HTR-8/SVneo (cell line): ENCODE measurements at places on chromosomes 16 and 17.

- peak; percentile 54 for DNase-seq
These were observed 2.0 kb downstream of the NPTX1 start for GRCh38 chr17:80474231-80474960.

GRCh38 chr17:57067162-57067561 lies 17.9 kb upstream of the AKAP1 start:
- no peak for DNase-seq

DNA sequence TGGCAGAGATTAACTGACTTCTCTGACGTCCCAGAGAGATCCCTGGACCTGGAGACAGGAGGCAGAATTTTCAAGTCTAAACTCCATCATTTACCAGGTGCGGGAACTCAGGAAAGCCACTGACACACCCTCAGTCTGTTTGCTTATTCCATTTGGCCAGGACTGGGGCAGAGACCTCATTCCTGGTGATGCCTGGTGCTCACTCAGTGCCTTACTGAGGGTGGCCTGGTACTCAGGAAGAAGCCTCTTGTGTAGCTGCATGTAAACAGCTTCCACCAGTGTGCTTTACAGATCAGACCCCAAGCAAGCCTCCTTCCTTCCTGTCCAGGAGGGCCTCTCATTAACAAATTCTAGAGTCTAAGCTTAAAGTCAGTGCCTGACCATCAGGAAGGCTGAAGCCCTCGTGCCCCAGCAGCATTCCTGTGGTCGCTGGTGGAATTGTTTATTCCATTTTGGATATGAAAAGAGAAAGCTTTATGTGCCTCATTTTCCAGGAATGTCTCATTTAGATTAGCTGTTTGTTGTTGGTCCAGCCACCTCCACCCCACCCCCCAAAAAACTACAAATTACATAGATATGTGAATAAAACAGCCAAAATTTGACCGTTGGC lies 236.1 kb upstream of the CDH5 start:
- DNase-seq: peak; percentile 54

GRCh38 chr17:3475251-3475685 lies 529 bp upstream of the ASPA start:
- DNase-seq: no peak

GRCh38 chr16:66741169-66741900 lies 10.1 kb downstream of the DYNC1LI2 start:
- DNase-seq: no peak

DNA sequence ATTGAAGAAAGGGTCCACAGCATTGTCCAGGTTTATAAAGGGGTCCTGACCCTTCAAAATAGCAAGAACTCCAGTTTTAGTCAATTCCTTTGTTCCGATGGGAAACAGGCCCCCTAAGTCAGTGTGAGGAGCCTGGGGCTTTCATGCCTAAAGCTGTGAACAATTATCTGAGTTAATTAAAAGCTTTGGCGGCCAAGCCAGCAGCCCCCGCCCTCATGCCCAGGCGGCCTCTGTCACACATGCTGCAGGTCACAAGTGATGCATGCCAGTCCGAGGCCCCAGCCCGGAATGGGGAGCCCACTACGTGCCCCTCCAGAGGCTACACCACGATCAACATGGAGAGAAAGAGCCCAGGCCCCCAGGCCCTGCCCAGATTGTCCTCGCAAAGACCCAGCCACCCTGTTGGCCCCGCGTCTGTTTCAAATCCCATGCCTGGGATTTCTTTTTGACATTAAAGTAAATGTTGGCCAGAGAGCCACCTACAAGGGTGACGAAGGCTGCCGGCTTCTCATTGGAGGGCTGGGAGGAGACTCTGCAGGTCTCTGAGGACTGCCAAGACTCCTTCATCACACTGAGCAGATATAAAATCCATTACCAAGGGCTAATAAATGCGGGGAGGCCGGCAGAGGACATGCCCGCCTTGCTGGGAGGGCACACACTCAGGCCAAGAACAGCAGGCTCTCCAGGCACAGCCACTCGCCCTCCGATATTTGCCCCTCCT lies 14.5 kb upstream of the PITPNM3 start:
- DNase-seq: no peak

GRCh38 chr16:51982715-51983680 lies 563.9 kb downstream of the TOX3 start:
- DNase-seq: peak; percentile 28

DNA sequence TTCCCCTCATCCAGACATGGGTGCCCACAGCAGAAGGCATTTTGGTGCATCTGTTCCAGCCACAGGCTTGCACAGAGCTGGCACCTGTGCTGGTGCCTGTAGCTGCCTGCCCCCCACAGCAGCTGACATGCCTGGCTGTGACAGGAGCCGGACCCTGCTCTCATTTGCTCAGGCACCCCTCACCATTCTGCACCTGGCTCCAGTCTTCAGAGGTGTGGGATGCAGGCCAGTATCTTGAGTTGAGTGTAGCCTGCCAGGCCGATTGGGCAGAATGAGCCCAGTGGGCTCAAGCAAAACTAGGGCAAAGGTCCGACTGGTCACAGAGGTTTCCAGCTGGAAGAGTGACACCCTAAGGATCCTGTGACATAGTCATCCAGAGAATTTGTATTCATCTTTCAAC lies 887.7 kb downstream of the CDH11 start:
- no peak for DNase-seq

- DNase-seq: no peak
These were observed 87.5 kb upstream of the WSB1 start for GRCh38 chr17:27206447-27206846.

GRCh38 chr16:23527961-23528643 lies 17.8 kb upstream of the GGA2 start:
- no peak for DNase-seq

DNA sequence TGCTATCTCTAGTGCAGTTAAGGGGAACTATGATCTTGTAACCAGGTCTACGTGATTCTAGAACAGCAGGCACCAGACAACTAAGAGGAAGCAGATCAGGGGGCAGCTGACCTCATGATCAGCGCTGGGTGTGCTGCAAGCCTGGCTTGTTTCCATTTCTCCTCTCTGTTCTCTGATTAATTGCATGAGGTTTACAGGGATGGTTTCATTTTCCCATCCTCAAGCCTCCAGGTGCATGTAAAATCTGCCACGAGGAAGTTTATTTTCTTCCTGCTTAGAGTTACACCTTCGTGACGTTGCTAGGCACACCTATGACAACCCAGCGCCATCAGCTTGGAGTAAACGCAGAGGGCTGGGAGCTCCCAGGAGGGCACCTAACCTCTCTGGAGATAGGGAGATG lies 4.3 kb upstream of the NUPR1 start:
- DNase-seq: no peak

DNA sequence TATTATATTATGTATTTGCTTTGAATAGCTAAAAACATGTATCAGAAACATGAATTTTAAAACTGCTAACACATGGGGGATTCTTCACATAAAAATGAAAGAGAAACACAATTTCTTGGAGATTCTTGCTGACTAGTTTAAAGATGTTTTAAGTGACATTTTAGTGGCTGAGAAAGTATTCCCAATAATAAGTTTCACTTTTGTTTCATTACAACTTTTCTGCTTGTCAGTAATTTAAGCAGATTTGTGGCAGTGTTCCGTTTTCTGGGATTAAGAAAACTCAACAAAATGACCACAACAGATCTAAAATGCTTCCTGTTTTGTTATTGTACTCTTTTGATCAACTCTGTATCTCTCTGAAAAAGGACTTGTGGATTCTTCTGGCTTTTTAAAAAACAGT lies 75.9 kb downstream of the NLK start:
- no peak for DNase-seq

GRCh38 chr17:63378411-63379375 lies 67.4 kb downstream of the CYB561 start:
- DNase-seq: no peak

GRCh38 chr16:29831490-29831889 lies 11.2 kb downstream of the MVP start:
- no peak for DNase-seq

- no peak for DNase-seq
These were observed 14.2 kb upstream of the ZFHX3 start for GRCh38 chr16:73062001-73062616.

DNA sequence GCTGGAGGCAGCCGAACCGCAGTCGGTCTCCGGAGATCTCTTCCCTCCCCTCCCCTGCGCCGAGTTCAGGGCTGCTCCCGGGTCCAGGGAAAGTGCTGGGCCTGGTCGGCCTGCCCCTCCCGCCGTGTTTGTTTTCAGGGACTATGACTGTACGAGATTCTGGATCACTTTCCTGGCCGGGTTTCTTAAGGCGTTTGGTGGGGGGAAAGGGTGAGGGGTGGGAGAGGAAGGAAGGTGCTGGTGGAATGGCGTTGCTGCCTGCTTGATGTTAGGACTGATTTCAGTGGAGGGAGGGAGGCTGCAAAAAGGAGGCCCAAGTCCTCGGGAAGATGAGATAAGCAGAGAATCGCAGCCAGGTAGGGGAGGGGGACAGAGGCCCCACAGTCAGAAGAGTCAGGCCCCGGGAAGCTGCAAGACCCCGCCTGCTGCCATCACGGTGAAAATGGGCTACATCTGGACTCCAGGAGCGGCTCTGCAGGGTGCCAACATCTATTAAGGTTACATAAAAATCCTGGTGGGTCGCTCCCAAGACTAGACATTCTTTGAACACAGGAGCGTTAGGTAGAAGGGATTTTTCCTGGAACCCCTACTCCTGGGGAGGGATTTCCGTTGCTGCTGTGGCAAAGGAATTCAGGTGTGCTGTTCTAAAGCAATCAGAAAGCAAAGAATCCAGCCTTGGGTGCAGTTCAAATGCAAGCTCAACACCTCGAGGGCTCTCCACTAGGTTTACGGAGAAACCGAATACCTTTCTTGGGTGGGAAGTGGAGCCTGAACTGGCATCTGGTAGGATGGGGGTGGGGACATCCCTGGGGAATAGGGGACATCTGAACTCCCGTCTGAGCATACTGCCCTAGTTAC lies 1.2 kb downstream of the ARHGAP44 start:
- DNase-seq: no peak

DNA sequence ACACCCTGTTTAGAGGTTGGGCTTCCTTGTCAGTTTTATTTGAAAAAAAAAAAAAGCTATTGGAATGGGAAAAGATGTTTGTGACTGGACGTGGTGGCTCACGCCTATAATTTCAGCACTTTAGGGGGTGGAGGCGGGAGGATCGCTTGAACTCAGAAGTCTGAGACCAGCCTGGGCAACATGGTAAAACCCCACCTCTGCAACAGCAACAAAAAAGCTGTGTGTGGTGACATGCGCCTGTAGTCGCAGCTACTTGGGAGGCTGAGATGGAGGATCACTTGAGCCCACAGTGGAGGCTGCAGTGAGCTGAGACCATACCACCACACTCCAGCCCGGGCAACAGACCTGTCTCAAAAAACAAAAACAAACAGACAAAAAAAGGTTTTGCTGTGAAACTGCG lies 66.1 kb upstream of the SIAH1 start:
- DNase-seq: no peak

- DNase-seq: no peak
These were observed 23.5 kb downstream of the ZZEF1 start for GRCh38 chr17:4119299-4119698.

- no peak for DNase-seq
These were observed 225.9 kb upstream of the IRX3 start for GRCh38 chr16:54512467-54512995.

- DNase-seq: no peak
These were observed 154.7 kb downstream of the KCNJ12 start for GRCh38 chr17:21530841-21531240.

- no peak for DNase-seq
These were observed 26.8 kb upstream of the CAPN15 start for GRCh38 chr16:500709-501108.

DNA sequence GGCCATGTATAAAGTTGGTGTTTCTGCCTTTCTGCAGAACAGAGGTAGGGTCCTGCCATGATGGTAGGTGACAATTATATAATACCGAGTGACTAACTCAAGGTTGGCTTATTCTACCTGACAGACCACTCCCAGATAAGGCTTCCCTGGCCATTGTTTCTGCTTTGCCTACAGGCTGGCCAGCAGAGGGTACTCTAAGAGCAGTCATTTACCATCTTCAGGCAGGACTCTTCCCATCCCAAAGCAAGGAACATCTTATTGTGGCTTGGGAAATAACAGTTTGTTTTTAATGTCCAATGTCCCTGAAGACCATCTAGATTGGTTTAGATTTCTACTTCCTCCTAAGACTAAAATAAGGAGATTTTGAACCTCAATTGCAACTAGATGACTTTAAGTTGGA lies 74.1 kb downstream of the SNX11 start:
- DNase-seq: peak; percentile 57

DNA sequence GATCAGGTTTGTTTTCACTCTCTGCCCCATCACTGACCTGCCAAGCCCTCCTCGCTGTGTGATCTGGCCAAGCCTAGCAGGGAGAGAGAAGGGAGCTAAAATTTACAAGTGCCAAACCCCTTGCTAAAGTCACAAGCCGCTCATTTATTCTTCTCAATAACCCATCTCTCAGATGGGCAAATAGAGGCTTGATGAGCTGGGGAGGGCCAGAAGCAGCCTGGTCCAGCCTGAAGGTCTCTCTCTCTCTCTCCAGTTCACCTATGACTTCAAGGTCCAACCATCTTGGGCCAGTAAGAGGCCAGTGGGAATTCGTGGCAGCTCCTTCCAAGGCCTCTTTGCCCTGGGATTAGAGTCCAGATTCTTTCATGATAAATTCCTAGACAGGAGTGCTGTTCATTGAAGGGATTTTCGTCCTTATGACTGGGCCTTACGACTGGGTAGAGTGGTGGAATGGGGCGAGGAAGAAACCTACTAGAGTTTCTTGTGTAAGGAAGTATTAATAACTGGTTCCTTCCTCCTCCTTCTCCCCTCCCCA lies 3.4 kb downstream of the CA7 start:
- no peak for DNase-seq

DNA sequence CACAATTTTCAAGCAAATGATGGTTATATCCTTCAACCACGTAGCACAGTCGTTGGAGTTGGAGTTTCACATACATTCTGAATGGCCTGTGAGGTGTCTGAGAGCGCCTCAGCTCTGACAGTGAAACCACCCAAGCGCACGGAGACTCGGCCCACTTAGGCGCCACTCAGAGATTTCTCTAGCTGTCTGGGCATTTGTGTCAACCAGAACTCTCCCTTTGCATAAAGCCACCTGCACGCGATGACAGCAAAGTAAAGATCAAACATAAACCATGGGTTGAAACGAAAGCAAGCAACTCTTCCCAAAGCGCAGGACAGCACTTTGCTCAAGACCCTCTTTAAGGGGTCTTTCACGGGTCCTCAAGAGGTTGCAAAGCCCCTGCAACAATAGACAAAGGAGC lies 533 bp downstream of the SLC6A4 start:
- DNase-seq: no peak

GRCh38 chr17:68674029-68674925 lies 73.1 kb upstream of the FAM20A start:
- no peak for DNase-seq

DNA sequence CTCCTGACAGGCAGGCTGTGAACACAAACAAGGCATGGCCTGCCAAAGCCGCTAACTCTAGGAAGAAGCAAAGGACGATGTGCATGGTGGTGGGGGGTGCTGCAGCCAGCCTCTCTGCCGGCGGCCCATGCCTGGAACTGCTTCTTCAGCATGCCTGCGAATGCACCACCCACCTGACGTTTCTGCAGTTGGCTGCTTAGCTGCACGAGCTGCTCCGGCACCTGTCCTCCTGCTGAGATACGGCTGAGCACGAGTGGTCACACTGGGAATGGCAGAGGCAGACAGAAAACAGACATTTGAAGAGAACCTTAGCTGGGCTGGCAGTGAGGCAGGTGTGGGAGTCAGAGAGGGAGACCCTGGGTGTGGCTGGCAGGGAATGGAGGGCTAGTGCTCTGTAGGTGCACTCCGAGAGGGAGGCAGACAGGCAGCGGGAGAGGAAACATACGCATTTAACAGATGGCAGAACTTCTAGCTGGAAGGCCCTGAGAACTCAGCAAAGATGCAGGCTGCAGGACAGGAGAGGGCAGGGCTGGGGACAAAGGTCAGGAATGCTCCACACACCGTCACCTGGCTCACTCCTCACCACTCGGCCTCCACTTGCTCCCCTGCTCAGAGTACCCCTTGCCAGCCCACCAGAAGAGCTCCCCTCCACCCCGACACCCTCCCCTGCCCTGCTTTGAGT lies 5.2 kb downstream of the FLCN start:
- no peak for DNase-seq
